Thoracic aorta (tissue), 2 donors: ENCODE measurements at places on chromosomes 16 and 17. TPM values are rescaled to one million over a fixed set of nuclear protein-coding genes. Genes with fewer than 3 reads are reported as not detected.

DNA sequence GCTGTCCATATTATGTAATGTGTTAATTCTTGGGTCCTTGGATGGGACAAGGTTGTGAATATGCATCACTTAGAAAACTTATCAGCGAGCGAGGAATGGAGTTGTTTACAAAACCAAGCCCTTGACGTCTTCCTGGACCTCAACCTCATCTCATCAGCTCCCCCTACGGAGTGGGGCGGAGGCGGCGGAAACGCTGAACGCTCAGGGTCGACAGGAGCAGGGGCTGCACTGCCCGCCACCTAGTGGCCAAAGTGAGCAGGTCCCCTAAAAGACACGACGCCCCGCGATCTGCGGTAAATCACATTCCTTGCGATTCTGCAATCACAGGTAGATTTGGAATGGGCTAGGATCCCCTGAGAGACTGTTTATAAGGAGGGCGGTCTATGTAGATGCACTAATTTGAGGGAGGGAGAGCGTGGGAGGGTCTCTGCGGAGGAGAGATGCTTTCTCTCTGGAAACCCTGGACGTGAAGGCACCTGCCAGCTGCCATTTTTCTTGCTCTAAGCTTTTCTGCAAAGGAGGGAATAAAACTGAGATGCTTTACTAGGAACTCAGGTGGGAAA is 5.4 kb upstream of the ICAM2 start:
- DNase-seq = peak; percentile 19

DNA sequence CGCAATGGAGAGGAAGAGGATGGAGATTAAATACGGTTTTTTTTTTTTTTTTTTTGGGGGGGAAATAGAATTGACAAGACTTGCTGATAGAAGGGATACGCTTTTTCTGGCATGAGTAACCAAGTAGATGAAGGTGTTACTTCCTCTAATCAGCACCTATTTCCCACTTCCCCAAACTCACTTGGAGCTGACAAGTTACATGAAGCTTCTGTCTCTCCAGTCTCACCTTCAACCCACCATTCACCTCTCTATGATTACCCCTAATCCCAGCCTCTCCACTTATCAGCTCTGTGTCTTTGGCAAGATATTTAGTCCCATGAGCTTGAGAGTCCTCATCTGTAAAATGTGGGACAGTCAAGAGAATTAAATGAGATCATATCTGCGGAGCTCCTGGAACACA is 185.9 kb upstream of the HS3ST3A1 start:
- DNase-seq = no peak

- DNase-seq = no peak
These were observed 5.2 kb upstream of the GRIN2C start for GRCh38 chr17:74864866-74865395.

ARL5C gene
- total RNA-seq = not detected

DNA sequence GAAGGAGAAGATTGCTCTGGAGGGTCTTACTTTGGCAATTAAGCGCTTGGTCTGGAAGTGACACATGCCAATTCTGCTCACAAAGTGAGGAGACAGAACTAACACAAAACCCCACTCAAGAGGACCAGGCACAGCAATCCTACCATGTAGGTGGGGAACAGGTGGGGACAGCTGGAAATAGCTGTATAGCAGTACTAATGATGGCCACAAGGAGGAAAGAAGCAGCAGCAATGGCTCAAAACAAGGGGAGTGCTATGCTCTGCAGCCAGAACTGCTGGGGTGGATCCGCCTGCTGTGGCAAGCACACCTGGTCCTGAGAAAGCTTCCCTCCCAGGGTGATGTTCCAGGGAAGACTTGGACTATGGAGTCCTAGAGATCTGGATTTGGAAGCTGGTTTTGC is 17.0 kb upstream of the TMEM132E start:
- no peak for DNase-seq
